Suppressor macrophage (primary cell): ENCODE measurements at places on chromosomes 12 and 14.

GRCh38 chr12:128796439-128797118, 27.2 kb downstream of the SLC15A4 start:
- no peak for DNase-seq

DNA sequence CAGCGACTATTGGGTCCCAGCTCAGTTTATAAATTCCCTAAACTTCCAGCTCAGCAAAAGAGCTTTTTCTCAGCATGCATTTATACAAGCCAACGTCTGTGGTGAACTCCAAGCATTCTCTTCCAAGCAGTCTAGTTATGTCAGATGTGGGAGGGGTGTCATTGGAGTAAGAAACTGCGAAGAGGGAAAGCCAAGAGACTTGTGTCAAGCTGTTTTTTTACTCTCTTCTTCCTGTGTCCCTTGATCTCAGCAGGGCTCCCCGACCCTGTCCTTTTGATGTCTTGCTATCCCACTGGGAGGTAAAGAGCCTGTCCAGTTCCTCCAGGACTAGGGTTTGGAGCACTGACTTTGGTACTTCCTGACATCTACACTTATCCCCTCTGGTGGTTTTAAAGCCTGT, 69.0 kb downstream of the PPM1H start:
- DNase-seq = no peak

DNA sequence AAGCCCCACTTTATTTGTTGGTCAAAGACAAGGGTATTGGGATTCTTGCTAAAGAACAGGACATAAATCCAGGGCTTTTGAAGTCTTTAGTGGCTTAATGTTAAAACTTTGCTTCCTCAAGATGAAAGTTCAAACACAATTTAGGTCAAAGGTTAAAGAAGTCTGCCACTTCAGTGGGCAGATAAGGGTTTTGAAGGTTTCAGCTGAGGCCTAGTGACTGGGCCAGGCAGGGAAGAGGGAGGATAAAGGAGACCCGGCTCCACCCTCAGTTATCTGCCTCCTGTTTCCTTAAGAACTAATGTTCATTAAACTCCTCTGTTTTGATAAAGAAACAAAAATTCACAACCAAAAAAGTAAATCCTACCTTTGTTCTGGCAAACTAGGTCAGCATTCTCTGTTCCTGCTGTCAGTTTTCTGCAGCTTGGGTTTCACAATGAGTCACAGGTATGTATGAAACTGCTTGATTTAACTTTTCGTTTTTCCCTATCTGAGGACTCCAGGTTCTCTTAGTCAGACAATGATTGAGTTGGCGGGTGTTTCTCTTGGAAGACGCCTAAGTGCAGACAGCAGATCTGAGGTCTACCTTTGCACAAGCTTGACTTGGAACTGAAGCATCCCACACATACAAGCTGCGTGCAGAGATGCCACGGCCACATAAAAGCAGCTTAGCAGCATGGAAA, 208.3 kb downstream of the EXOC5 start:
- no peak for DNase-seq

DNA sequence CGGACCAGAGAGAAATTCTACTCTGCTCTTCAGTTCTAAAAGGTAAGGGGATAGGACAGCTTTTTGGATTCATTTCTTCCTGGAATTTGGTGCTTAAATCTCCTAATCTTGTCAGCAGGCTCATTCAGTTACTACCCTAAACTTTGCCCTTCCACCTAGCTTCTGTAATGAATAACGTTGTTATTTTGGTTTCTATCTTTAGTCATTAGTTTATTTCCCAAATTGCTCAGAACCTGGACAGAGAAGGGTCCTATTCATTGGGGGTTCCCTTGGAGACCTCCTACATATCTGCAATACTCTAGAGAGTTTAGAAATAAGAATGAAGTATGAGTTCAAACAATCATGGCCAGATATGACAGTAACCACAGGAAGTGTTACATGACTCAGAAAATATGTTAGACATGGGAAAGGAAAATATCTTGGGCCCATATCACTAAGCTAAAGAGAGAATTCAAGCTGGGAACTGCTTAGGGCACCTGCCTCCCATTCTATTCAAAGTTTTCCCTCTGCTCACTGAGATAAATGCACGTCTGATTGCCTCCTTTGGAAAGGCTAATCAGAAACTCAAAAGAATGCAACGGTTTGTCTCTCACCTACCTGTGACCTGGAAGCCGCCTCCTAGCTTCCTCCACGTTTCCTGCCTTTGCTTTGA, 87.9 kb downstream of the GAS2L3 start:
- DNase-seq = no peak

DNA sequence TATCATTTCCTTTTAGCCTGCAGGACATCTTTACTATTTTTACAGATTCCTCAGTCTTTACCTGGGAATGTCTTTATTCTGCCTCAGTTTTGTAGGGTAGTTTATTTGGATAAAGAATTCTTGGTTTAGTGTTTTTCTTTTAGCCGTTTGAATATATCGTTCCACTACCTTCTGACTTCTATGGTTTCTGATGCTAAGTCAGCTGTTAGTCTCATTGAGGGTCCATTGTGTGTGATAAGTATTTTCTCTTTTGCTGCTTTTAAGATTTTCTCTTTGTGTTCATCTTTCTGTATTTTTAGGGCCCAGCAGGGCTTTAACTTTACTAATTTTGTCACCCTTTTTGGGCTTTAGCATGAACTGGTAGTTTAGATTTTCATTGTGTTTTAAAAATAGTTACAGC, 113.5 kb downstream of the MNAT1 start:
- no peak for DNase-seq

GRCh38 chr14:85342858-85343607, 186.9 kb upstream of the FLRT2 start:
- DNase-seq = no peak

DNA sequence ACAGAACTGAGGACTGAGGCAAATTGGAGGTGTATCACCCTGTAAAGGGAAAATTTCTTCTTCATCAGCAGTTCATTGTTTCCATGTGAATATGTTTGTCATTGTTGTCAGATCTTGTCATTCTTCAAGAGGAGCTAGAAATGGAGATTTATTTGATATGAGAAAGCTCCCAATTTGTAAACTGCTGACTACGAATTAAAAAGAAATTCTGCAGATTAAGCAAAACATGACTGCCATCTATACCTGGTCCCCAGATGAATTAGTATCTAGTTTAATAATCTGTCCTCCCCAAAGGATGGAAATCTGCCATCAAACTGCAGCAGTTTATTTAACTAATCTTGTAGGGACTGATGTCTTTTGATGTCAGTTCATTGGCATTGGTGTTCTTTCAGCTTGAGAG, 162.8 kb downstream of the TRHDE start:
- DNase-seq = no peak

- no peak for DNase-seq
Measured at GRCh38 chr12:23473071-23473470, 476.4 kb downstream of the SOX5 start.

- no peak for DNase-seq
Measured at GRCh38 chr14:59303216-59303615, 114.7 kb downstream of the DAAM1 start.

- no peak for DNase-seq
Measured at GRCh38 chr14:65333943-65334687, 78.4 kb upstream of the FUT8 start.

GRCh38 chr12:131771965-131772364, 56.2 kb upstream of the MMP17 start:
- DNase-seq = no peak

GRCh38 chr12:42255221-42255865, 17.3 kb upstream of the YAF2 start:
- peak; percentile 74 for DNase-seq
